Cardiac septum (tissue), 1 donor: ENCODE measurements at places on chromosomes 12 and 14. TPM values are rescaled to one million over a fixed set of nuclear protein-coding genes. Genes with fewer than 3 reads are reported as not detected.

DNA sequence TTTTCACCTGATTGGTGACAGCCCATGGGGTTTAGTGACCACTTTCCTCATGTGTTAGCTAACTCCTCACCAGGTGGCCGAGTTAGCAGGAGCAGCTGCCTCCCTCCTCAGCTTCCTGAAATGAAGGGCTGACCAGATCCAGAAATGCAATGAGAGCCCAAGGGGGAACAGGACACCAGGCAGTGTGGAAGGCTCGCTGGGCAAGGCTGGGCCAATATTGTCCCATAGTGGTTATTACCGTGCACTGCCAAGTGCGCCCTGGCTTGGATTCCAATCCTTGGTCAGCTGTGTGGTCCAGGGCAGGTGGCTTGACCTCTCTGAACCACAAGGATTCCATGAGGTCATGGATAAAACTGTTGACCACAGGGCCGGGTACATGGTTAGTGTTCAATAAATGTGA lies 3.6 kb upstream of the HSPB8 start:
- DNase-seq = no peak

- no peak for DNase-seq
These were observed 171.8 kb downstream of the BTG1 start for GRCh38 chr12:91973813-91974212.

GRCh38 chr14:79404874-79405511 lies 806.3 kb downstream of the DIO2 start:
- DNase-seq = no peak

GRCh38 chr14:68853749-68854148 lies 60.9 kb upstream of the ZFP36L1 start:
- no peak for DNase-seq

GRCh38 chr12:119544765-119545625 lies 48.6 kb upstream of the TMEM233 start:
- DNase-seq = no peak

DNA sequence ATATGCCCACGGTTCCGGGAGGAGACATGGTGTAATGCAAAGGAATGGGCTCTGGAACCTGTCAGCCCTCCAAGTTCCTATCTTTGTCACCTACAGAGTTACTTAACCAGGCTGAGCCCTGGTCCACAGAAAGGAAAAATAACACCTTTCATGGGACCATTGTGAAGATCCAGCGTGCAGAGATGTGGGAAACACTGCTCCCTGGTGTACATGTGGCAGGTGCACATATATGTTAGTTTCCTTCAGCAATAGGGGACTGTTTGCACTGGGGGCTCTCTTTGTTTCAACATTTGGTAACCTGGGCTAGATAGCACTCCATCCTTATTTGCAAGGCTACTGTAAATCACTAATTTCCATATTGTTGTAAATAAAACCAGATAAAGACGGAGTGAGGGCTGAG lies 72.3 kb downstream of the ANO2 start:
- no peak for DNase-seq

DNA sequence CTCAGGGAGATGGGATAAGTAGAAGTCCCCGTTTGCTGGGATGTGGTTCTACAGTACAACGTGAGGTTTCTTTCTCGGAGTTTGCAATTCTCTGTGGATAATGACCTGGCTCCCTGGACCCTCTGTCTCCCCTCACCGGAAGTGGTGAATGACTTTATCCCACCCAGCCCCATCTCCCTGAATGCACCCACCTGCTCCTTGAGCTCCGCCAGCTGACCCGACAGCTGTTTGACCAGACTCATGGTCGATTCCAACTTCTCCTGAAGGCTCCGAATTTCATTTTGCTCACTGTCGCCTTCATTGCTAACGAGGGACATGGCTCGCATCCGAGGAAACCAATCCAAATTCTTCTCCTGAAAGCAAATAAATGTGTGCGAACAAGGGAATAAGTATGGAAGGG lies 144.6 kb downstream of the SSPN start:
- no peak for DNase-seq

DNA sequence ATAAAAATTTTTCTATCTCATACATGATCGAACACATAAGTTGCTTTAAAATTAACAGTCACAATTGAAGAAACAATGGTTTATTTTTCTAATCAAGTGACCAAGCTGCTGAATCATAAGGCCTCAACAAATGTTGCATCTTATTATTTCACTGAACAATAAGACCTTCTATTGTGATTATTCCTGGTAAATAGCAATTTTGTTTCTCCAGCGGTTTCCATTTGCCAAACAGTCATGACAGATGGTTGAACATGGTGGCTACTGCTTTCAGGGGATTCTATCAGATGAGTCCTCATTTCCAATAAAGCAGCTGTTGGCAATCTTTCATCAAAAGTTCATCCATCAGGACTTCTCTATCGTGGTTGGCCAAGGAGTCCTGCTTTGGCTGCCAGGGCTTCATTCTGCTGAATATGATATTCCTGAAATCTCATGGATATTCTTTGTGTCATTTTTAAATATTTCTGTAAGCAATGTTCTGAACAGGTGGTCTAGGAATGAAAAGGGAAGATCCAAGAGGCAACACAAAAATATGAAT lies 13.0 kb downstream of the TOMM20L start:
- no peak for DNase-seq

GRCh38 chr14:104724981-104725771 lies 1.1 kb downstream of the ADSS1 start:
- no peak for DNase-seq

DNA sequence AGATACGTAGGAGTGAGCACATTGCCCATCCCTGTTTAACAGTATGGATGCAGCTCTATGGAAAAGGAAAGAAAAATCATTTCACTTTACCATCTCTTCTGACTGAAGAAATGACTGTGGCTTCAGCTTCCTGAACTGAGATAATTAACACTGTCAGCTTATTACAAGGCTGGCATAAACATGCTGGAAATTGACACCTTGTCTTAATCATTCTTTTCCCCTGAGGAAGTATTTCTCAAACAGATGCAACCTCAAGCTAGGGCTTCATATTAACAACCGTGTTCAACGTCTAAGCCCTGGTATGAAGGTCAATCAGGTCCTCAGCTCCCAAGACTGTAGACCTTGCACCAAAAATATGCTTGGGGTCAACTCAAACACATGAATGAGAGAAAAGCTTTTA lies 25.0 kb downstream of the RERG start:
- DNase-seq = no peak

GRCh38 chr12:45974171-45974719 lies 16.1 kb downstream of the SCAF11 start:
- no peak for DNase-seq

Gene ULK1
- 43.7 TPM for total RNA-seq

- DNase-seq = no peak
These were observed 195.5 kb downstream of the PAX9 start for GRCh38 chr14:36857136-36857535.

Gene SOAT2
- not detected for total RNA-seq

Gene SLC17A8
- total RNA-seq = not detected

Gene CYP46A1
- 5.5 TPM for total RNA-seq

- no peak for DNase-seq
These were observed 90.2 kb upstream of the RESF1 start for GRCh38 chr12:31868965-31869364.

Gene BIN2
- 2.4 TPM for total RNA-seq

DNA sequence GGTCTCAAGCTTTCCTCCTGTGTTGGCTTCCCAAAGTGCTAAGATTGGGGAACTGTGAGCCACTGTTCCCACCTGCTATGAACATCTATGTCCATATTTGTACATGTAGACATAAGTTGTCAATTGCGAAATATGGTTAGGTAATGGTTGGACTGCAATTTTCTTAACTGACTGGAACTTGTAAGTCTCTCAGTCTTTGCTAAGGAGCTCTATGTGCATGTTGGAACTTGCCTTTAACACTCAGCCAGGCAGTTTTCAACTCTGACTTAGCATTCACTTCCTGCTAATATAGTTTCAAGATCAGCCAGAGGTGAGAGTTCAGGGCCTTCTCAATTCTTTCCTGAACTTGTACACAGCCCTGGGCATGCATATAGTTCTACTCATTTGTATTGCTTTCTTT lies 44.5 kb upstream of the EEA1 start:
- DNase-seq = no peak

DNA sequence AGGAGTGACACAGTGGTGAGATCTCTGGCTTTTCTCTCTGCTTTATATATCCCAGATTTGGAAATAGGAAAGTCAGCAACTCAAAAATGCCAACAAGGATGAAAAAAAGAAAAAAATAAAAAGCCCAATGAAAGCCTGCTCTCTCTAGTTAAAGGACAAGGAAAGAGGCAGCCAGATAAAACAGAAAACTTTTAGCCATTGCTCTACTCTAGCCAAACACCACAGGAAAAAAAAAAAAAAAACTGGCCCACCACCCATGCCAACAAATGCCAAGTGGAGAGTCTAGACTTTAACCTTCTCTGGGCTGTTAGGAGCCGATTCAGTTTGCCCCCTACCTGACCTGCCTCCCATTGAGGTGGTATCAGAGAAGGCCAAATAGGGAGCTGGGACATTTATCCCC lies 222.3 kb upstream of the TMTC1 start:
- DNase-seq = no peak

Gene CLEC4A
- 0.35 TPM for total RNA-seq

GRCh38 chr12:30757316-30757715 lies 2.6 kb upstream of the CAPRIN2 start:
- no peak for DNase-seq

DNA sequence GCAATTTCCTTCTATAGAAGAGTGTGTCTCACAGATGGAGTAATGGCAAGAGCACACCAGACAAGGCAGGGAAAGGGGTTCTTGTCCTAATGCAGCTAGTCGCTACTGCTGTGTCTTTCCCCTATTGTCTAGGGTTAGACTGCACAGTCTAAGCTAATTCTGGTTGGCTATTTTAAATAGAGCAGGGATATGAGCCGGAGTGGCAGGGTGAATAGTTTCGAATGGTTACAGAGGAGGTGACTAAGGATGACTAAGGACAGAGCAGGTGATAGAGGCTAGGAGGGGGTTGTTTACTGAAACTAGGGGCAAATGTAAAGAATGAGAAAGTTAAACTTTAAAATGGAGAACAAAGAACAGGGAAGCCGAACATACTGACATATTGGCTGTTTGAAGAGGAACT lies 25.6 kb upstream of the CPNE8 start:
- no peak for DNase-seq

Gene SLC15A5
- not detected for total RNA-seq

Gene KRT2
- total RNA-seq = not detected
